ENCODE measurements at places on chromosomes 7 and 10.

- peak; percentile 61 for DNase-seq
Measured at GRCh38 chr10:50508315-50509051, 115.3 kb downstream of the SGMS1 start.

GRCh38 chr10:12235796-12236195, 39.8 kb downstream of the CDC123 start:
- DNase-seq: no peak

DNA sequence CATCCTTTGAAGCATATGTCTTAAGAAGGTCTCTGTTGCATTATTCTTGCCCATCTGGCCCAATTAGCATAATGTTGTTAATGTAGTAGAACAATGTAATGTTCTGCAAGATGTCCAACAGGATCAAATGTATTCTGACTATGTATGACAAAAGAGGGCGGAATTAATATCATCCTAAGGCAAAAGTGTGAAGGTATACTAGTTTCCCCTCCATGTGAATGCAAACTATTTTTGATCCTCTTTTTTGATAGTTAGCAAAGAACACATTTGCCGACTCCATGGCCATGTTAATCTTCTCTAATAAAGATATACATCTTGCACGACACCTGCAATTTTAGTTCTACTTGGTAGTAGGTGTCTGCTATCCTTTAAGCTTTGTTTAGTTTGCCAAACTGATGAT, 157.6 kb downstream of the ATRNL1 start:
- no peak for DNase-seq

DNA sequence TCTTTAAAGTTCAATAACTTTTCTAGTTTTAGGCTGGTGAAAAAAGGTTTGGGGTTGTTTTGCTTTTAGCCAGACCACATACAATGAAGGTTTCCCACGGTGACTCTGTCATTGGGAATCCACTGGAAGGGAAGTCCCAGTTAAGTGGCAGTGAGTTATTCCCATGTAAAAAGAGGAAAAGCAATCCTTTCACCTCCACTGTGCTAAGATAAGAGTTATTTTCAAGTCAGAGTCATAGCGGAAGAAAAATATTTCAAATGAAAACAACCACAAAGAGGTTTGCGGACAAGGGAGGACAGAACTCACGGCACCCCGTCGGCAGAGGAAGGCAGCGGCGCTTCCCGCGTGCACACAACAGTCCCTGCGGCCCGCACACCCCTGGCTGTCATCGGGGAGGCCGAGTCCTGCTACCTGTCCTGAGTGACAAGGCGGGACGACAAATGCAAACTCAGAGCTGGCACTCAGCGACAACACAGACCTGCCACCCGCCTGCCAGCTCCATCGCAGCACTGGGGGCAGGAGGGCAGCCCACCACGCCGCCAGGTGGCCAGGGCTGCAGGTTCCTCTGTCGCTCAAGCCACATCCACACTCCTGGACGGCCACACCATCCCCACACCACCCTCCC, 9.3 kb upstream of the PAPOLB start:
- DNase-seq: no peak

- no peak for DNase-seq
Measured at GRCh38 chr7:130379019-130379418, 1.3 kb upstream of the CPA1 start.

DNA sequence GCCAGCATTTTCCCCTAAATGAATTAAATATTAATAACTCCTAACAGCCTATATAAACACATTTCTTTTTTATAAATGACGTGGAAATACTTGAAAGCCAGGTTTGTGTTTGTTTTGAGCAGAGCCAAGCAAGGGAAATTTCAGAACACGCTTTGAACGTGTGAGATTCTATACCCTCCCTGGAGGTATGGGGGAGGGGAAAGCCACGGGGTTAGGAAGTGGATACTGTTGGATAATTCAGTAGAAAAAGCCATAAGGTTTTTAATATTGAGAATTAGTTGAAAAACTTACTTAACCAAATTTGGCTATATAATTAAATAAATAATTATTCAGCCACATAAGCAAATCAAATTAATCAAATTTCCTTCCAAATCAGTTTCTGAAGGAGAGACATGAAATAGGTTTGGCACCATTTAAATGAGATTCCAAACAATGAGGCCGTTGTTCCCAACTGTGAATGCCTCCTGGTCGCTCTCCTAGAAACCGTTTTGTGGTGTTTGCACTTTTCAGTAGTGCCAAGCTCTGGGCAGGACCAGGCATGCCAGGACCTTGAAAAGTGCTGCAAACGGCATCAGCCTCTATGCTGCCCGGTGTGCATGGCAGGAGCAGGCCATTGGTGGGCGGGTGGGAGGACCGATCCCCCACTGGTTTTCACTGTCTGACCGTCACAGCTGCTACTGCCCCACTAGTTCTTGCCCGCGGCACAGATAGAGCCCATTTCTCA, 88.1 kb downstream of the SEPTIN14 start:
- DNase-seq: no peak

GRCh38 chr7:133268355-133268754, 15.5 kb downstream of the EXOC4 start:
- DNase-seq: no peak

DNA sequence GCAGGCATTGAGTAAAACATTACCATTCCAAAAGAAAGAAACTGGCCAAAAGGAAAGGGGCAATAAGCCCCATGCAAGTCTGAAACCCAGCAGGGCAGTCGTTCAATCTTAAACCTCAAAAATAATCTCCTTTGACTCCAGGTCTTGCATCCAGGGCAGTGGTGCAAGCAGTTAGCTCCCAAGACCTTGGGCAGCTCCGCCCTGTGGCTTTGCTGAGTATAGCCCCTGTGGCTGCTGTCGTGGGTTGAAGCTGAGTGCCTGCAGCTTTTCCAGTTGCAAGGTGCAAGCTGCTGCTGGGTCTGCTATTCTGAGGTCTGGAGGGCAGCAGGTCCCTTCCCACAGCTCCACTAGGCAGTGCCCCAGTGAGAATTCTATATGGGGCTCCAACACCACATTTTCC, 580.1 kb upstream of the AUTS2 start:
- no peak for DNase-seq

DNA sequence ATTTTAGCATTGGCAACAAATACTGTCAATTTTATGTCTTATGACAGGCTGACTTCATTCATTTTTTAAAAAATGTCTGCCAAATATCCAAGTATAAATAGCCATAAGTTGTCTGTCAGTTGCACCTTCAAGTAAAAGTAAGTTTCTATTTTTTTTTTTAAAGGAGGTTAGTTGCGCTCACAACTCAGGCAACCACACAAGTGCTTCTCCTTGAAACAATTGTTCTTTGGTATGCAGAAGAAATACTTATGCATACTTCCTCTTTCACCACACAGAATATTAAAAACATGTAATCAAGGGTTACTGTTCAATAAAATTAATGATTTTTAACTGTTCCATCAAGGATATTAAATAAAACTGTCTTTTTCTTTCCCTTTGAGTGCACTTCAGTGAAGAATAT, 97.9 kb downstream of the RTKN2 start:
- DNase-seq: no peak

- DNase-seq: peak; percentile 2
Measured at GRCh38 chr7:150944066-150945042, 33.8 kb downstream of the KCNH2 start.

GRCh38 chr7:41122256-41122987, 580.5 kb downstream of the INHBA start:
- DNase-seq: no peak

- no peak for DNase-seq
Measured at GRCh38 chr10:25047591-25048301, 31.3 kb downstream of the THNSL1 start.

GRCh38 chr10:77350711-77351119, 286.9 kb downstream of the KCNMA1 start:
- DNase-seq: peak; percentile 31

- peak; percentile 75 for DNase-seq
Measured at GRCh38 chr10:43225787-43226153, 41.1 kb downstream of the RASGEF1A start.

- DNase-seq: peak; percentile 71
Measured at GRCh38 chr7:105691680-105692564, 110.6 kb upstream of the EFCAB10 start.

DNA sequence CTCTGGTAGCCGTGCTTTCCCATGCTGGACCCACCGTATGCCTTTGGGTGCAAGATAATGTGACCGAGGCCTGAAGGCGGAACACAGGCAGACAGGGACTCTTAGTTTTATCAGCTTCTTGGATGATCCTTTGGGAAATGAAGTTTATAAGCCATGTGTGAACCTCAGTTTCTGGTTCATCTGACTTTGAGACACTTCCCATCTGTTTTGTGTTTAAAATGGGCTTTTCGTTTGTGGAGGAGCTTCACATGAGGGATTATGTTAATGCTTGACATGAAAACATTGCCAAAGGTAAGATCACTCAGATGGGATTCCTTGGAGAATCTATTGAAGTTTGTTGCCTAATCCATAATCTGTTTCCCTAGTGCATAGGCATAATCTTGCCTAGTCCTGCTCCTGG, 249.8 kb upstream of the LYZL1 start:
- DNase-seq: no peak

DNA sequence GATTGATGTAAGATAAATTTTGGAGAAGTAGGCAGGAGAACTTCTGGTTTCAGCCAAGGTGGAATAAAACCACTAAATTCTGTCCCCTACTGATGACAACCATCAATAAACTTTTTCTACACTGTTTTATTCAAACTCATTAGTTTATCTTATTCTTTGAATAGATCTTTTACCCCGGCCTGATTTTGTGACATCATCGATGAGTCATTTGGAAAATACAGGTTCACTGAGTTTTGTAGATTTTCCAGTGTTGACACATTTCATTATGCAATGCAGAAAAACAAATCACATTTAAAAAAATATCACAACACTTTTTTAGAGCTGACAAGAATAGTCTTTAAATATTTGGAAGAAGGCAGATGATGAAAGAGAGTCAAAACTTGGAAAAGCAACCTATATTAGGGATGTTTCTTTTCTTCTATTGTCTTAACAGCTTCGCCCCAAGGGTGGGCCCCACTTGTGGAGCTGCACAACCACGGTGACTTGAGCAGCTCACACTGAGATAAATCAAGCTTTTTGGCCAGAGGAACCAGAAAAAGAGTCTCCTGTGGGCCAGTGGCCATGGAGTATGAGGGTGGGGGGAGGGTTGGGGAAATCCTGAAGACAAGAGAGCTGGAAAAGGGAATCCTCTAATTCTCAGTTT, 112.8 kb downstream of the PTEN start:
- DNase-seq: no peak

DNA sequence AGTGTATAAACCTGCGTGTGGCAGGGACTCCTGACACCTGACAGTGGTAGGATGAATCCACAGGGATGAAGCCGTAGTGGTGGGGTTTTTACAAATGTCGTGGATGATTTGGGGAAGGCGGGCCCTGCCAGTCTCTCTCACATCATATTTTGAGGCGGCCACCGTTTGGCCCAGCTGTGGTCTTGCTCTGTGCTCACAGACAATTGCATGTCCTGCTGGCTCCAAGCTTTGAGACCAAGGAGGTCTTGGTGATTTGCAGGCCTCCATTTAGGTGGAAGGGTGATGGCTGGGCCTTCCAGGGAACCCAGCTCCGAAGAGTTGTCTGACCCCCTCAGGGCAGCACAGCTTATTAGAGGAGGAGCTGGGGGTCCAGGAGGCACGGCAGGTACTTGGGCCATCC, 151.1 kb upstream of the SHH start:
- no peak for DNase-seq

DNA sequence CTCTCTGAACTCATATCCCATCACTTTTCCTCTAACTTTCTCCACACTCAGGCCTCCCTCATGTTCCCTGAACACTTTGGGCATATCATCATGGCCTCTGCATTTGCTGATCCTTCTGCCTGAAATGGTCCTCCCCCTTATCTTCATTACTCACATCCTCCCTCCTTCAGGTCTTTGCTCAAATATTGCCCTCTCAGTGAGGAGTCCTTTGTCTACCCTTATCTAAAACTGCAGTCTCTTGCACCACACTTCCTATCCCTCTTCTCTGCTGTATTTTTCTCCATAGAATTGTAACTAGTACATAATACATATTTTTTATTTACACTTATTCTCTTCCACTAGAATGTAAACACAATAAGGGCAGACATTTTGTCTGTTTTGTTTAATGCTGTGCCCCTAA, 41.7 kb downstream of the DNAJC1 start:
- no peak for DNase-seq

GRCh38 chr7:82376739-82377138, 66.8 kb downstream of the CACNA2D1 start:
- DNase-seq: no peak

- no peak for DNase-seq
Measured at GRCh38 chr10:69952821-69953221, 99.8 kb upstream of the MACROH2A2 start.

- no peak for DNase-seq
Measured at GRCh38 chr10:83522881-83523386, 616.4 kb upstream of the GHITM start.

GRCh38 chr10:72274730-72275350, 1.1 kb downstream of the DDIT4 start:
- DNase-seq: peak; percentile 82

DNA sequence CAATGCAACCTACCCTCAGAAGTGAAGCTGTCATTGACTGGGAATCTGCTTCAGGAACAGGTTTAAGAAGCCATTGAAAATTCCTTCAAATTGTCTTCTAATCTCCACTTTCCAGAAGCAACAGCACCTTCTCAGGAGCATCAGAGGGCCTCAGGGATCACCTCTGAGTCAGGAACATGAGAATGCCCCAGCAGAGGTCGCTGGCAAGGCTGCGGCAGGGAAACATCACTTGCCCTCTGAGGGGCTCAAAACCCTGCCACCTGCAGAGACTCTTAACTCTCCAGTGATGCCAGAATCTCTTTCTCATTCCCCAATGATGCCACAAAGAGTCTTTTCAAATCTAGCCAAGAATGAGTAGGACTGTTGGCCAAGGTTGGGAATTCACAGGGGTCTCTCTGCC, 5.9 kb upstream of the MAPK8 start:
- no peak for DNase-seq

GRCh38 chr7:26603631-26604030, 260.8 kb downstream of the SKAP2 start:
- no peak for DNase-seq

- no peak for DNase-seq
Measured at GRCh38 chr7:104480529-104480928, 152.1 kb downstream of the LHFPL3 start.

- no peak for DNase-seq
Measured at GRCh38 chr7:2604608-2605174, 27.1 kb upstream of the TTYH3 start.

DNA sequence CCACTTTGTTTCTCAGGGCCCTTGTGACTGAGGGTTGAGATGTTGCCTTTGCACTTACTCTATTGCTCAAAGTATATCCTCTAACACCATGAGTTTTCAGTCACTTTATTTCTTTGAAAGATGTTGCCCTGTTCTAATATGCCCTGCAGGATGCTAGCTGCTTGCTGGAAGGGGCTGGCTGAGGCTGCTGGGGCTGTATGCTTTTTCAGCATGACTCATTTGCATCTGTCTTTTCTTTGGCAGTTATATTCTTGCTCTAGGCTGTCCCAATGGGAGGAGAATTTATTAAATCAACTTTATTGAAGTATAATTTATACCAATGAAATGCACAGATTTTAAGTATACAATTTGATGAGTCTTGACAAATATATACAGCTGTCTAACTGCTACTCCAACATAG, 157.7 kb downstream of the PLPP4 start:
- no peak for DNase-seq

GRCh38 chr10:287026-287709, 151.9 kb downstream of the ZMYND11 start:
- DNase-seq: no peak
